ENCODE measurements at places on chromosomes 5 and 9.

GRCh38 chr5:156201788-156202403 lies 125.1 kb upstream of the SGCD start:
- no peak for DNase-seq

- DNase-seq: no peak
Observed at GRCh38 chr5:44935262-44935661, 126.5 kb downstream of the MRPS30 start.

DNA sequence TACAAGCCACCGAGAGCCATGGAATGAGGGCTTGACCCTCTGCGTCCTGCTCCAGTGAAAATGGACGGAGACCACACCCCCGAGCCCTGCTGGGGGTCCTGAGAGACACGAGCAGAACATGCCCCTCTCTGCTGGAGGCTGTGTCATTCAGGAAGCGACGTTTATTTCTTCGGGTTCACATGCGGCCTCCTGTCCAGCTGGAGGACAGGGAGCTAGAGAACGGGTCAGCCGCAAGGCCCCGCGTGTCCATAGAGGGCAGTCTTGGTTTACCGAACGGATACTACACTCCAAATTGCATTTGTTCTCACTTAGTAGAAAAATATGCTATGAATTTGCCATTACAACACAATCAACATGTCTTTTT lies 36.1 kb downstream of the MRPL36 start:
- no peak for DNase-seq

- DNase-seq: no peak
Observed at GRCh38 chr9:35905912-35906679, at the start of gene HRCT1. Gene HRCT1 (plus strand): TSS chr9:35906202. CDS start chr9:35906288, 86 bp downstream.

DNA sequence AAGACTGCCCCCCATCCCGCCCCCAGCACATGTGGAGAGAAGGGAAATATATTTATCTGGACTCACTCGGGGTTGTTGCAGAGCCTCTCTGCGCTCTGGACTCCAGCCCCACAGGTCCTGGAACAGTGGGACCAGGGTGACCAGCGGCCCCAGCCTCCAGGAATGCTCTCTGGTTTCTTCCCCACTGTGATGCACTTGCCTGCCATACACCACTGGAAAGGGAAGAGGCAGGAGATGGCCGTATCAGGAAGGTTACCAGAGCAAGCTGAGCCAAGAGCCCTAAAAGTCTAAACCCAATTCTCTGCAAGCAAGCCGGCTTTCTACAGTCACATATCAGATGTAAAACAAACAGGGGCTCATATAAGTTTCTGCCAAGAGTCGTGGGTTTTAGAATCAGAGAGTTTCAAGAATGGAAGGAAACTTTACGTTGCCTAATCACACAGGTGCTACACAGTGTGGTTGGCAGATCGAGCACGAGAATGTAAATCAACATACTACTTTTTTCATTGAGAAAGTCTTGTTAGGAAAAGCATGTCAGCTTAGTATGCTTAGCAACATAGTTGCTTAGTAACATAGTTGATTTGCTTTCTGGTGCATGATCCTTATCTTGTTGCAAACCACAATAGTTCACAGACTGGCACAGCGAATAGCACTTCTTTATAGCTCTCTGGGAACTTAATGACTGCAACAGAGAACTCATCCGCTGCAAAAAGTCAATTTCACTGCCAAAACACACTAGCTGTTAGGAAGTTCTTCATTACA lies 201.2 kb downstream of the TARS1 start:
- no peak for DNase-seq

GRCh38 chr9:18683851-18684250 lies 209.9 kb downstream of the ADAMTSL1 start:
- no peak for DNase-seq

GRCh38 chr5:134851307-134851923 lies 5.6 kb downstream of the C5orf24 start:
- no peak for DNase-seq

DNA sequence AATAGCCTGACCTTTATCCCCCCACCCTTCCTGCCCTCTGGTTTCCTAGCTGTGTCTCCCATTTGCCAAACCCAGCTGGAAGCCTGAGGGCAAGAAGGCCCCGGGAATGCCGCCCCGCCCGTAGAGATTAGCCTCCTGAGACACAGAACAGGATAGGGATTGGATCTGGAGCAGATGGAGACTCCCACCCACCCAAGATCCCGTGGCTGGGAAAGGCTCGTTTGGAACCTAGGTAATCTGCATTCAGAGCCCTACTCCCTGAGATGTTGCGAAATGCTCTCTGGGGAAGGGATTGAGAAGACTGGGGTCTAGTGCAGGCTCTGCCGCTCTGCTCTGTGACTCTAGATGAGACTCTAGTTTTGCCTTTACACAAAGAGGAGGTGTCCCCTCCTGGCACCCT lies 10.9 kb downstream of the AQP3 start:
- DNase-seq: no peak

GRCh38 chr5:135059000-135059923 lies 25.2 kb upstream of the PITX1 start:
- DNase-seq: no peak

DNA sequence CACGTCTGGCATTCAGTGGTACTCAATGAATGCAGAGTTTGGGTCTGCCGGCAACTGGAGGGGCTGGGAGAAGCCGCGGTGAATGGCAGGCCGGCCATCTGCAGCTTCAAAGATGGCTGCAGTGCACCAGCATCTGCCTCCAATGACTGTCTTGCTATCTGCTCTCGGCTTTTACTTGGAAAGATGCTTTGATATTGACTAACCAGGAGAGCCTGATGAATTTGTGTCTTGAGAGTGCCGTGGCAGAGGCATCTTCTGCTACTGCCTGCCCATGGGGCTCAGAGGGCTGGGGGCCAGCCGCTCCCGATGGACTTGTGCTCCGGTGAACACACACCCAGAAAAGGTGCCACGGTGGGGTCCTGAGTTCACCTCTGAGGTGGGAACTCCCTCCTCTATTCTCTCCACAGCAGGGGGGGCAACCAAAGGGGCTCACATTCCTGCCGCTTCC lies 164.5 kb downstream of the COL23A1 start:
- DNase-seq: peak; percentile 33

DNA sequence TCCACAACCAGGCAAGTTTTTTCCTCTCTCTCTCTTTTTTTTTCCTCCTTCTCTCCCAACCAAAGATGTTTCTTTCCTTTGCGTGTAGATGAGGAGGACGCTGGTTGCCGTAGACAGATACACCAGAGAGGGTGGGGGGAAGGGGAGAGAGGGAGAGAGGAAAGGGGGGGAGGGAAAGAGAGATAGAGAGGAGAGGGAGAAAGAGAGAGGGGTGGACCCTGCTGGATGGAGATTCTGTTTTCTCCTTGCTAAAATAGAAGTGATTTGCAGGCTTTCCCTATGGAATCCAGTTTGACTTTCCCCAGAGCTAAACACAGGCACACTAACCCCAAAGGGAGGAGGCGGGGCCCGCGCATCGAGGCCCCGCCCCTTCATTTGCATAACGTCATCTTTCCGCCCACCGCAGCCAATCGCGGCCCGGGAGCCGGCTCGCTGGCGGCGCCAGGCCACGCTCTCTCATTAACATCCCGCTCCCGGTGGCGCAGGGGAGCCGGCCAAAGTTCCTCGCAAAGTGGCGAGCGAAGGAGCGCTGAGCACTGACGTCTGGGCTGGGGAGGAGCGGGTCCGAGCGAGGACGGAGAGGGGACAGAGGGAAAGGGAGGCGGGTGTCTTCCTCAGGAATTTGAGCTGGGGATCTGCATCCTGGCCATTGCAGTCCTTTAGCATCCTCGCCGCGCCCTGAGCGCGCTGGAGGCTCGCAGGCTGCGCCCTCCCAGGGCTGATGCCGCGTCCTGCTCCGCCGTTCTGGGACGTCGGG lies 487 bp upstream of the EBF1 start:
- peak; percentile 92 for DNase-seq

DNA sequence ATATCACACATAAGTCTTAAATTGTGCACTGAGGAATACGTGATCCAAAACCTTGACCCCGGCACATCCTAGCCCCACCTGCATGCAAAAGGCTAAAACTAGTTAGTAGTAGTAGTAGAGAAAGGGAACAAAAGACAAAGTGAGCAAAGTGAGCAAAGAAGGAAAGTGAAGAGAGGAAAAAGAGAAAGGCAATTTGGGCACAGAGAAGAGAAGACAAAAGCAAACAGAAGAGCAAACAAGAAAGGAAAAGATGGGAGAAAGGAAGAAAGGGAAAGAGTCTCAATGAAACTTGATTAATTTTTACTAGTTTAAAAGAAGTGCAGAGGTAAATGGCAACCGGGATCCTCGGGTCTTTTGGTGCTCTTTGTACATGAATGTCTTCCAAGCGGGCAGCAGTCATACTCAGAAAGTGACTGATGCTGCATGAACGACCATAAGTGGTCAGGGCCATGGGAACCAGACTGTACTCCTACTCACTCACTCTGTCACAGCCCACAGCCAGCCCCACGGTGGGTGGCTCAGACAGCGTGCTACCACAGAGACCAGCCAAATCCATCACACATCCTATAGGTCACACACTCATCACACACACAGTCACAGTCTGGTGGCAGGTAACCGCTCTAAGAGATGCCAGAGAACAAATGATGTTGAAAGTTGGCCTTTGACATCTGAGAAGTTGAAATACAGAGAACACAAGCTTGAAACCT lies 203.9 kb downstream of the FBN2 start:
- DNase-seq: no peak

DNA sequence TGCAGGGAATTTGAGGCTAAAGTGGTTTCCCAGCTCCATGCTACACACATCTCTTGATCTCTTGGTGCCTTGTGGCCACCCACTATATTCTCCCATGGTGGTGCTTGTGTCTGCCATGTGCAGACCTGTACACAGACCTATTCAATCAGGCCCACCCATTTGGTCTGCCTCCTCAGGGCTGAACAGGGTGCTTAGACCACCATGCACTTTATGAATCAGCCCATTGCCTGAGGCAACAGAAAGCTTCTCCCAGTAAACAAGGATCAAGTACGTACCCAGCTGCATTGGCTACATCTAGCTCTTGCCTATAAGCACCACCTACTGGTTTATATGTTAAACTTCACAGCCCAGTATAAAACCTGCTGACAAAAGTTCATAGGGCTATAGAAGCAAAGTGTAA lies 664.3 kb upstream of the EDIL3 start:
- DNase-seq: no peak

DNA sequence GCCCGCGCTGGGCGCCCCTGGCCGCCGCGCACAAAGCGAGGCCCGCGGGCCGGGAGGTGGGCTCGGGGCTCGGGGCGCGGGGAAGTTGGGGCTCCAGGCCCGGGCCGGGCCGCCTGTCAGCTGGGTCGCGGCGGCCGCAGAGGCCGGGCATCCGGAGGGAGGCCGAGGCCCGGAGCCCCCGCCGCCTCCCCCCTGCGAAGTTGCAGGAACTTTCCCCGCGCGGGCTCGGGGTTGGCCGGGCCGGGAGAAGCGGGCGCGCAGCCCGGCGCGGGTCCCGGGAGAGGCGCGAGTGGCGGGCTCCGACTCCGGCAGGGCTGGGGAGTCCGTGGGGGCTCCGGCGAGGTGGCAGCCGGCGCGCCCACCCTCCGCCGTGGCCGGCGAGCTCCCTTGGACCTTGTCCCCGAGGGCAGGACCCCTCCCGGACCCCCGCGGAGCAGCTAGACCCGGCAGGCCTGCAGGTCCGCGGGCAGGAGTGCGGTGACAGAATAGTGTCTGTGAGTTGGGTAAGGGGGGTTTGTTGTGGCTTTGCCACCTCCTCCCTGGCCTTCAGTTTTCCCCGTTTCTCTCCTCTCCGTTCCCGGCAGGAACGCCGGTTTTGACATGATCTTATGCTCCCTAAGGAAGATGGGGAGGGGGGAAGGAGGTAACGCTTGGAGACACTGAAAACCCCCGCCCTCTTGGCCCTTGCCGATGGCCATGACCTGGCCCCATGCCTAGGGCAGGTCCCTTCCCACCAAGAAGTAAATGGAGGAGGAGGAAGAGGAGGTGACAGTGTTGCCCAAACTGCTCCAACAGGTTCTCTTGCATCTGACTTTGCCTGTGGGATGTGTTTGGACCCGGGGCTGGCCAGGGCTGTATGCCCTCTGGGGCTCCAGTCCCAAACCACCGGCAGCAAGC lies 942 bp downstream of the PHF2 start:
- DNase-seq: peak; percentile 74

- DNase-seq: no peak
Observed at GRCh38 chr5:41925555-41925951, 472 bp downstream of the FBXO4 start.

DNA sequence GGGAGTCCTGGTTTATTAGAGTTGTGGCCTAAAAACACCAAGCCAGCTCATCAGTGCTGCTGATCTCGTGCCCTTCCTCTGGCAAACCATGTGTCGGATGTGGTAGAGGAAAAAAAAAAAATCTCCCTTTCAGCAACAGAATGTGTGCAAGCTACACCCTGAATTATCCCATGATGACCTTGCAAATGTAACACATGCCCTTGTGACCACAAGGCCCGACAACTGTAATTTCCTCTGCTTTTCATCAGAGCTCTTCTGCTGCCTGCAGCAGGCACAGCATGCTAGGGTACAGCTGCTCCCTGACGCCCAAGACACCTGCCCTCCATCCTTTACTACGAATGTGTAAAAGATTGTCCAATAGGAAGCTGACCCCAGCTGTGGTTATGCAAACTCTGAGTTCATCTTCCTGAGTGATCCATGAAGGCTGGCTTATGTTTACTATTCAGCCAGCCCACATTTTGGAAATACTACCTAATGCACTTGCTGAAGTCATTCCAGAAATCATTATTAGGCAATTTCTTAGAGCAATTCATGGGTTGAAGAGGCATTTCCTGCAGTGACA lies 14.6 kb upstream of the BNC2 start:
- no peak for DNase-seq

DNA sequence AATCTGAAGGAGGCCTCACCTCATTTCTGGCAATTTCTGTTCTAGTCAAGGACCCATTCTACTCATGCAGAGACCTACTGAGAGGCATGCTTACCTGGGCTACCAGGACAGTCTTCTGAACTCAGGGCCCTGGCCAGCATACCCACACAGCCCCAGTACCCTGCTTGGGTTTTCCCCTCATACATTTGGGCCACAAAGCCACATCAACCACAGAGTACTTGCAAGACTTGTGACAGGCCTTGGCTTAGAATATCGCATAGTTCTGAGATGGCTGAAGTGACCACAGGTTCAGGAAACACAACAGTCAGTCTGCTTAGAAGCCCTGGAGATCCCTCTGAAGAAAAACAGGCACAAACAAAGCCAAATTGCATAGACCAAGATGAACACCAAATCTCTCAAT lies 758.8 kb upstream of the CDH9 start:
- DNase-seq: no peak

GRCh38 chr9:133147412-133148198 lies 16.1 kb downstream of the GBGT1 start:
- peak; percentile 92 for DNase-seq

DNA sequence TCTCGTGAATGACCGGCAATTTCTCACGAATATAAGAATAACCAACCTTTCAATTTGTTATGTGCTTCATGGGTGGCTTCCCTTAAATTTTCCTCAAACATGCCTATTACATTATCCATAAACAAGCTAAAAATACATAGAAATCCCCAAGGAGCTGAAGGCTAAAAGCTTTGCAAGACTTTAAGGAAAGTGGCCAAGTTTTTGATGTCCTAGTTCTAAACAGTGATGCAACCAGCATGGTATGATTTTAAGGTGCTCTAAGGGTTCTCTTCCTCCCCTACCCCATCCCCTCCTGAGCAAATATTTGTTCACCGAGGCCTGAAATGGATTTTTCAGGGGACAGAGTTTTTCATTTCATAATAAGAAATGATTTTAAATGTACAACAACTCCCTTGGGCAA lies 79.8 kb downstream of the RGS7BP start:
- DNase-seq: no peak

Measured in activated CD8-positive, alpha-beta memory T cell treated with anti-CD3 and anti-CD28 coated beads for 24 hours (primary cell).